ENCODE measurements at places on chromosomes 1 and 21.

GRCh38 chr1:18088077-18088594, 19.5 kb upstream of the IGSF21 start:
- DNase-seq, result no peak

- no peak for DNase-seq
Observed at GRCh38 chr1:69846267-69846666, 278.5 kb downstream of the LRRC7 start.

DNA sequence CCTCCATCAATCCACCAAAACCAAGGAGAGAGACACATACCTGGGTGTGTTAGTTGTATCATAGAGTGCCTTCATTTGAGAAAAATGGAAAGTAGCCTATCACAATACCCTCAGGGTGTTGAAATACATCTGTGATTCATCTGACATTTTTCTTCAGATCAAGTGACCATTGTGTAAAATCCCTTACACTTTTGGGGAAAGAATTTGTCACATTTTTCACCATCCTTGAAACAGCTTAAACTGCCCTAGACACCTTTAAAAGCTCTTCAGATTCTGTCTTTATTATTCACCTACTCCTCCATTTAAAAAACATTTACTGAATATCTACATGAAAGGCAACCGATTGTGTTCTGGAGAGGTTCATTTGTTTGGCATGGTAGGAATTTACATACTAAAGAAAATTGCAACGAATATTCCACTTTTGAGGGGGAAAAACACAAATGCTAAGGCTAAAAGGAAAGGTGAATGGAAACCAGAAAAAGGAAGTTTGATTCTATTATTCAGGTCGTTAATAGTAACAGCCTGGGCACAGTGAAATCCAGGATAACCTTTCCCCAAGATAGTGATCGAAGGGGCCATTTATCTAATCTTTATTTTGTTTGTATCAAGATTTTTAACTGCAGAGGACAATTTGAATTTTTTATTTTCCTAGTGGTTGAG, 70.4 kb upstream of the SAMSN1 start:
- no peak for DNase-seq

DNA sequence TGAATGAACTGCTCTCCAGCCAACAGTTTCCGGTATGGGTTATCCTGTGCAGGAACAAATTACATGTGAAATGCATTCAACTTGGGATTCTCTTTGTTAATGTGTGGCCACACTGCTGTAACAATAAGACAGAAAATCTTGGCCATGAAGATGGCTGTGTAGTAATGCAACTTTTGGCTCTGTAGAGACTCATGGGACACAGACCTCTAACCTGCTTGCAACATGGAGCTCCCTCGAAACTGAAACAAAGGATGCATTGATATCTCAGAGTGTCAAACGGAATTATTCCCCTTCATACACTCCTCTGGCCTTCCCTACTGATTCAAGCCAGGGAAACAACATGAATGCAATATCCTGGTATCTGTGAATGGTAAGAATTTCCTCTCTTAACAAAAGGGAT, 559.3 kb upstream of the ZRANB2 start:
- DNase-seq, result no peak

All from stimulated activated CD8-positive, alpha-beta memory T cell treated with anti-CD3 and anti-CD28 coated beads, Interleukin-7, amount 100 ng/mL, for 1 hour (primary cell).